ENCODE measurements at places on chromosomes 6 and 20.
A peak's percentile ranks its signal among the peaks of the same experiment; 100 is the strongest.

DNA sequence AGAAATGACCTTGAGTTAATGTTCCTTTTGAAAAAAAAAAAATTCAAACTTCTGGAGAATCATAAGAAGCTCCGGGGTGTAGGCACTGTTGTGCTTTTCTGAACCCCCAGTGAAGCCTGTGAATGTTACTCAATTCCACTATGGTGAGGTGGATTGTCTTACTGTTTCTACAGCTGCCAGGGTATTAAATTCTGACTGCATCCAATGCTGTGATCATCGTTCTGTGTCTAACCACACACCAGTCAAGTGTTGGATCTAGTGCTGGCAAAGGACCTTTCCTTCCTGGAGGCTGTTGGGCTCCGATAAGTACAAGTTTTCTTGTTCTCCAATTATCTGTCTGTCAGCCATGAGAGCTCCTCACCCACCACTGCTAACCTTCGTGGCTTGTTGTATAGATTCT, 162.0 kb upstream of the EPHA7 start:
- DNase-seq: no peak

DNA sequence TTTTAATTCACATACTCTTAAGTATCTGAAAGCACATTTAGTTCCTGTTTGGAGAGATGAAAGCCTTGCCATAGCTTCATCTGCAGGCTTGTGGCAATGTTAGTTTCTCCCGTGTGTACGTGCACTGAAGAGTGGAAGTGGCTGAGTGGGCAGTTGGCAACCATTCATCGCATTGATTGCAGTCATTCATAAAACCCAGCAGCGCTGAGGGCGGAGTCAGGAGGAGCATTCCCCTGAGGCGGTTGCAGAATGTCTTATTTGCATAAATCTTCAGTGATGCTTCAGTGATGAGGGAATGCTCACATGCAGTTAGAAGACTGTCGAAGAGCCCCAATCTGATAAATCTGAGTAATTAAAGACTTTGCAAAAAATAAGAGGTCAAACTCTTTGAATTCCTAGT, 79.1 kb downstream of the RIMS1 start:
- no peak for DNase-seq

DNA sequence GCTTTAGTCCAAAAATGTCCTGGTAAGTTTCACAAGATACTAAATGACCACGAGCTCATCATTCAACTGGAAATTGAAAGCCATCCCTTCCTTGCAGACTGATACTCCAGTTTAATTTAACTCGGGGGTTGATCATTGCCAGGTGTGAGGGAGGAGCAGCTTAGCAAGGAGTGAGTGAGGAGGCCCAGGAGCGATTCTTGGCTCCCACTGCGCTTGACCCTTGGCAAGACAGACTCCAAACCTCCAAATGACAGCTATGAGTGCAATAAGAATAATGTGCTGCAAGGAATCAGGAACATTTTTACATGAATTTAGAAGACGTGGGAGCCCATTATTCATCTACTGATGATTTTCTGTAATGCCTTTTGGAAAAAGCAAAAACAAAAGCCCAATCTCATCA, 64.9 kb downstream of the LAMA4 start:
- no peak for DNase-seq

- no peak for DNase-seq
Measured at GRCh38 chr6:69696273-69696672, 100.5 kb downstream of the LMBRD1 start.

- DNase-seq: no peak
Measured at GRCh38 chr6:148608199-148608951, 138.5 kb upstream of the UST start.

DNA sequence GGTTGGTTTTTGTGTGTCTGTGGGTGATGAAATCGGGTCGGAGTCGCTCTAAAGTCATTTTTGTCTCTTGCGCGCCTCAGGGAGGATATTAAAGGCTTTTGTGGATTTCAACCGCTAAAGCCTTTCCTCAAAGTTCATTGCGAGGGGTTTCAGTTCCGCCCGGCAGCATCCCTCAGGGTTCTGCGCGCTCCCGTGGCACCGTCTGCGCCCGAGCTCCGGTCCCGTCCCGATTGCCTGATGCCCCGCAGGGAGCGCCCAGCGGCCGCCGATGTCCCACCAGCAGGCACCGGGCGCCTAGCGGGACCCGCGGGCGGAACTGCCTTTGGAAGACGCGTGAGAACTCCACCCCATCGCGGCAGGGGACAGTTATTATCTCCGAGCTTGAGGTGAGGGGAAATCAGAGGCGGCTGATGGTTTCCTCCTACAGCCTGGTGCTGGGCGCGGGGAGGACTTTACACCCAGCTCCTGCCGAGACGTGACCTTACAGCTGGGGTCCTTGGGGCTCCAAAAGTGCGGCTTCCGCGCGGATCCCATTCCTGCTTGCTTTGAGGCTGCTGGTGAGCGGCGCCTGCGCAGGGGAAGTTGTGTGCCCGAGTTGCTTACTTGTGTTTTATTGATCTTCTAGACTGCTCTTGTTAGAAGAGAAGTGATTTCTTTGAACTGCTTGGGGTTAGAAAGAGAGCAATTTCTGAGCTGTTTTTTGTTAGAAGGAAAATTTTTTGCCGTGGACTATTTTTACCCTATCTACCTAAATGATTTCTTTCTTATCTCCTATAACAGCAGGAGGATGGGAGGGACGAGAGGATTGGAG, 27.1 kb downstream of the ULBP1 start:
- DNase-seq: peak; percentile 80

DNA sequence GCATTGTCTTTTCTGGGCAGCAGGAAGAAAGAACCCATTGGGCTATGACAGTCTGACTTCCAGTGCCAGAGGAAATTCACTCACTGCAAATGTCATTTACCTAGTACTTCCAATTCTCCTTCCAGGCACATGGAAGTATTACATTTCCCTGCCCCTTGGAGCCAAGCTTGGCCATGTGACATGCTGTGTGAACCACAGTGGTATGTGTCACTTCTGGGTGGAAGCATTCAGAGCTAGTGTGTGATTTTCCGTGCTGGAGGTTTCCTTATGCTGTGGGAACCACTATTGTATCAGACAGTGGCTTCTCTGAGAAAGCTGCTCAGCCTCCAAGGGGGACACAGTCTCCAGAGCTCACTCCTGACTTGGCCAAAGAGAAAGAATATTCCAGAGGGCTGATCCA, 387.6 kb downstream of the CDC5L start:
- DNase-seq: no peak

GRCh38 chr20:63551068-63551467, 2.9 kb upstream of the FNDC11 start:
- DNase-seq: peak; percentile 38

DNA sequence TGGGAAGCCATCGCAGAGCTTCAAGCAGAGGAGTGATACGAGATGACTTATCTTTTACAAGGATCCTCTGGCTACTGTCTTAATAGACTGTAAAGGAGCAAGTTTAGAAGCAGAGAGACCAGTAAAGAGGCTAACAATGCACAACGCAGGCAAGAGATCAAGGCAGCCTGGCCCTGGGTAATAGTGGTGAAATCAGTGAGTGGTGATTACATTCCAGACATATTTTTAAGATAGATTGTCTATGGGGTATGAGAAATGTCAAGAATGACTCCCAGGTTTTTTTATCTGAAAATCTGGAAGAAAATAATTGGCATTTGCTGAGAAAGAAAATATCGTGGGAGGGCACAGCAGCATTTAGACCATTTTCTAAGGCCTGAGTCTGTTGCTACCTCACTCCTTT, 213.6 kb upstream of the HTR1E start:
- no peak for DNase-seq

DNA sequence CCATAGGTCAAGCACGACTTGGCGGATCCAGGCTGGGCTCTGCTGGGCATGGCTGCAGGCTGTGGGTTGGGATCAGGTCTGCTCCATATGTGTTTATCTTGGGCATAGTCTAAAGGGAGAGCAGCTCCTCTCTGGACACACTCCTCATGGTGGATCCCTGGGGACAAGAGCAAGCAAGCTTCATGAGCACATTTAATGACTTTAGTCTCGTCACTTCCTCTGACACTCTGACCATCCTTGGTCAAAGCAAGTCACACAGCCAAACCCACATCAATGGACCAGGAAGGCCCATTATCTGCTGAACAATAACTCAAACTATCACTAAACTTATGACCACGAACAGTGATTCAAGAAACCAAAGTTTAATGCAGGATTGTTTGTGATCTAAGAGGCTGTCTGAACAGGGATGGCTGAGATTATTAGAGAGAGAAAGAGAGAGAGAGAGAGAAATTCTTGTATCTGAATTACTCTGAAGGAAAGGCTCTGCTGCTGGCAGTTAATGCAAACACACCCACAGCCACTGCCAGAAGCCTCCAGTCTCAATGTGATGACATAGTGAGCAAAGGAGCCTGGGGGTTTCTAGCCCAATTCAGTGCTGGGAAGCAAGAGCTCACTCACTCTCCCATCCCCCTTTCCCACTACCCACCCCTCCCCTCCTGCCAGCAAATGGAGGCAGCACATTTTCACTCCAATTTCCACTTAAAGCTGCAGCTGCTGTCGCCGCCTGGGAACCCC, 490.2 kb upstream of the SULF2 start:
- no peak for DNase-seq

- DNase-seq: no peak
Measured at GRCh38 chr6:55957961-55958422, 82.6 kb upstream of the BMP5 start.

GRCh38 chr6:140586426-140587061, 1212.1 kb upstream of the CITED2 start:
- no peak for DNase-seq

DNA sequence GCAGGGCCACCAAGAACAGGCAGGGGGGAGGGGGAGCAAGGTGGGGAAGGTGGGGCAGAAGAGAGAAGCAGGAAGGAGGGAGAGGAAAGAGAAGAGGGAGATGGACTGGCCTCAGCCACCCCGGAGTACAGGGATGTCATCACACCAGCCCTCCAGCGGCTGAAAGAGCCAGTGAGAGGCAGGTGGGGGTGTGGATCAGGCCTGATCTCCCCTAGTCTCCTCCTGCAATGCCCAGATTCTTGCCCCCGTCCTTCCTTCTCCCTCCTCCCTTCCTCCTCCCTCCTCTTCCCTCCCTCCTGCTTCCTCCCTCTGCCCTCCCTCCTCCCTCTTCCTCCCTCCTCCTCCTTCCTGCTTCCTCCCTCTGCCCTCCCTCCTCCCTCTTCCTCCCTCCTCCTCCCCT, 61.5 kb downstream of the YTHDF1 start:
- DNase-seq: no peak

- no peak for DNase-seq
Measured at GRCh38 chr6:144415014-144415413, 129.9 kb downstream of the UTRN start.
